ENCODE measurements at places on chromosomes 12 and 14.
A peak's percentile ranks its signal among the peaks of the same experiment; 100 is the strongest.

DNA sequence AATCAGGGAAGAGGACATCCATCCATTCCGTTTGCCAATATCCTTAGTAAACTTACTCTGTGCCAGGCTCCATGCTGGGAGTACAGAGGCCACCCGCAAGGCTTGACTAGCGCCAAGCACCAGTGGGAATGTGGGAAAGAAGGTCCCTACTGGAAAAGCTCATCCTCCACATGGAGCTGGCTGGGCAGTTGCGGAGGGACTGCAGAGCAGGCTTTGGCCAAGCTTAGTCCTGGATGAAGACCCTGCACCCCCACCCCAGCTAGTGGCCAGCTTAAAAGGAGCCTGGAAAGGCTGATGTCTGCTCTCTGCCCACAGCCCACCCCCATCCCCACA is 22.4 kb upstream of the EIF2B2 start:
- DNase-seq, result no peak

GRCh38 chr14:102497998-102498677 is 11.4 kb downstream of the ANKRD9 start:
- no peak for DNase-seq

- DNase-seq, result no peak
Measured at GRCh38 chr14:88995437-88996198, 171.2 kb downstream of the TTC8 start.

DNA sequence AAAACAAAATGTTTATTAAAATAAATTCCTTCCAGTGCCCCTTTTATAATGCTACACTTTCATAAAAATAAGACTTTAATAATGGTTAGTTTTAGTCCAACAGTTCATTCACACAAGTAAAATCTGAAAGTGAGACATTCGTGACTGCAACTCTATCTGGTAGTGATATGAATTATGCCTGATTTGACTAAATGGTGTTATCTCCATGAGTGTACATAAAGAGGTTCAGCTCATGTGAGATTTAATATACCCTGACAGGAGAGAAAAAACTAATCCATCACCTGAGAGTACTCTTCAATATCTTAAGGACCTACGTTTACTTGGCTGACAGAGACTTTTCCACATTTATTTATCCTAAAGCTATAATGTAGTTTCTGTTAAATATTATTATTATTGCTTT is 34.0 kb downstream of the ERO1A start:
- DNase-seq, result no peak

GRCh38 chr14:38257507-38257906 is 1.6 kb upstream of the CLEC14A start:
- DNase-seq, result no peak

GRCh38 chr12:77352946-77353345 is 287.6 kb upstream of the E2F7 start:
- DNase-seq, result no peak

- no peak for DNase-seq
Measured at GRCh38 chr12:66109056-66109455, 21.5 kb downstream of the LLPH start.

DNA sequence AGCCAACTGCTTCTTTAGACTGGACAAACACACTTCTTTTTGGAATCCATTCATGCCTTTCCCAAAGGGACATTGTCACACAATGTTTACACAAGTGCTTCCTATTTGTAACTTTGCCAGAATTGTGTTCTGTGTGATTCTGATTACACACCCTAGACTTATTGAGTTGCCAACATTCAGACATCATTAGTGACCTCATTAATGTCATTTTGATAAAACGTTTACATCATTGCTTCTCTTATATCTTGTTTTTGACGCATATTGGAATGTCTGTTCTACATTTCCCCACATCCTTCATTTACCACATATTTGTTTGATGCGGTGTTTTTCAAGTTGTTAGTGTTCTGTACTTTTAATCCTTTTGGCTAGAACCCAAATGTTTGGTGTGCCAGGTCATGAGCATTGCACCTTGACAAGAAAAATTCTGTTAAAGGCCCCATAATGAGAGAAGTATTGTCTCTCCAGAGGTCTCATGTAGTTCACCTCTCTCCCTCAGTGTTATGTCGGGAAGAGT is 305.5 kb downstream of the AEBP2 start:
- no peak for DNase-seq

- no peak for DNase-seq
Measured at GRCh38 chr12:56596815-56597214, 33.3 kb downstream of the BAZ2A start.

DNA sequence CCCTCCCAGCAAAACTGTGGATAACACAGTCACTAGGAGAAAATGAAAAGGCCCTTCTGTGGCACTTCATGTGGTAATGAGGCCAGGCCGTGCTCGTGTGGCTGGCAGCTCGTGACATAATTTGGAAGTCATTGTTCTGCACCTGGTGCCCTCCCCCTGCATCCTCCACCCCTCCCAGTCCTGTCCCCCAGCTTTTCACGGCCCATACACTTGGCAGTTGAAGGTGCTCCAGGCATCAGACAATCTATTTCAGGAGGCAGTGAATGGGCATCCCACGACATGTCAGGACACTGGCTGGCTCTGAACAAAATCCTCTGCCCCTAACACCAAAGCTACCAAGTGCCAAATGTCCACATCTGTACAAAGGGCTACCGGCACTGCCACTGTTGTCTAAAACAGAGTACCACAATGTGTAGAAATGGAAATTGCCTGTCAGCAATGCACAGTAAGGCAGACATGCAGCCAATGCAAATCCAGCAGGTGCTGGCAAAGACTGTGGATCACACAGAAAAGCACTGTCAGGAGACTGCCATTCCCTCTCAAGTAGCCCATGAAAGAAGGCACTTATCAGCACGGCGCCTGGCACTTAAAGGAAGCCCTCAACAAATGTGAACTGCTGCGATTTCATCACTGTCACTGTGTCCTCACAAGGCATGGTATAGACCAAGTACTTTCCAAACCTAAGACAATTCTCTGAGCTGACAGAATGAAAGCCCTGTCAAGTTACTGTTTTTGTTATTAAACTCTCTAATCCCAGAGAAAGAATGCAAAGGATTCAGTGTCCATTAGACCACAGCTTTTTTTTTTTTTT is 39.1 kb downstream of the CORO1C start:
- no peak for DNase-seq

GRCh38 chr14:55671641-55672040 is 91.6 kb downstream of the KTN1 start:
- no peak for DNase-seq

GRCh38 chr12:105099356-105099755 is 8.2 kb upstream of the WASHC4 start:
- DNase-seq, result no peak

- no peak for DNase-seq
Measured at GRCh38 chr14:55440385-55440784, at the start of gene TBPL2. Gene TBPL2 (minus strand): TSS chr14:55440616. CDS start chr14:55440449, 167 bp downstream.

DNA sequence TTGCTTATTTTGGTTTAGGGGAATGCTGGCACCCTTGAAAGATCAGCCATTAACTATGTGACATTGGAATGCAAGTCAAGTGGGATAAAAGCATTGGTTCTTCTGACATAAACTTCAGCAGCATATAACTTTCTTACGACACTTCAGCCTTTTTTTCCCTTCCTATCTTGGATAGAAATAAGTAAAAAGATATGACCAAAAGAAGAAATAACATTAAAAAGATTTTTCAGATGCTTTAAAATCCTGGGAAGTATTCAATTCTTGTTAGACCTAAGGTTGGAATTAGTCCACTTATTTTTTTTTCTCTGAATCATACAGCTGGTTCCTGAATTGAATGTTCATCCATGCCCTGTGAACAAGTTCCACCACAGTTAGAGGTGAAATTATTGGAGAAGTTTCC is 85.6 kb upstream of the TSPAN8 start:
- DNase-seq, result no peak

- DNase-seq, result no peak
Measured at GRCh38 chr12:55624056-55624455, 12.6 kb upstream of the OR10P1 start.

GRCh38 chr12:79329933-79330332 is 360.8 kb downstream of the PAWR start:
- DNase-seq, result no peak

DNA sequence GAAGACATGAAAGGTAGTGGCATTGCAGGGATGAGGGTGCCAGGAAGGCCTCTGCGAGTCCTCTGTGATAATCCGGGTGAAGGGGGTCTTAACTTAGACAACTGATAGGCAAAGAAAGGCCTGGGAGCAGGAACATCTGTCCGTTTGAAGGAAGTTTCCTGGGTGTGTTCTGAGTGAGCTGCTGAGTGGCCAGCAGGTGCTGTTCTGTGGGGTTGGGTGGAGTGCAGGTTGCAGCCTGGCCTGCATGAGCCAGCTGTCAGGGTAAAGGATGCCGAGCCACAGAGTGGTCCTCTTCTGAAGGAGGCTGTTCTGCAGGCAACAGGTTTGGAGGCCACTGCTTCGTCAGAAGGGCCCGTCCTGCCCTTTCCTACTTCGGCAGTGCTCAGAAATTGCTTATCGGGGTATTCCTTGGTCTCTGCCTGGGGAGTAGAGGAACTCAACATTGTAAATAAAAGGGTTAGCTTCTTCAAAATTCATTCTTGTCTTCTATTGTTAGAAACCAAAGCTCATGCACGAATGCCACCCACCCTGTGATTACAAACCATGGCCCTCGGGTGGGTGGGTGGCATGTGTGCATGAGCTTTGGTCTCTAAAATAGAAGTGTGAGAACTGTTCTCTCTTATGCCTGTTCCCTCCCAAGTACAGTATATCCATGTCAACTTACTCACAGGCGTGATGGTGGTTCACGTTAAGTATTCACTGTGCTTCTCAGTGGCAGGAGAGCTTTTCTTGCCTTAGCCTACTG is 118.9 kb downstream of the CHST11 start:
- no peak for DNase-seq

- no peak for DNase-seq
Measured at GRCh38 chr12:62106547-62107185, 153.5 kb upstream of the USP15 start.

- no peak for DNase-seq
Measured at GRCh38 chr12:65609359-65609771, 214.9 kb upstream of the HMGA2 start.

GRCh38 chr12:68240079-68240478 is 13.3 kb downstream of the IL22 start:
- DNase-seq, result no peak

- DNase-seq, result no peak
Measured at GRCh38 chr12:851913-852312, 97.6 kb downstream of the RAD52 start.

DNA sequence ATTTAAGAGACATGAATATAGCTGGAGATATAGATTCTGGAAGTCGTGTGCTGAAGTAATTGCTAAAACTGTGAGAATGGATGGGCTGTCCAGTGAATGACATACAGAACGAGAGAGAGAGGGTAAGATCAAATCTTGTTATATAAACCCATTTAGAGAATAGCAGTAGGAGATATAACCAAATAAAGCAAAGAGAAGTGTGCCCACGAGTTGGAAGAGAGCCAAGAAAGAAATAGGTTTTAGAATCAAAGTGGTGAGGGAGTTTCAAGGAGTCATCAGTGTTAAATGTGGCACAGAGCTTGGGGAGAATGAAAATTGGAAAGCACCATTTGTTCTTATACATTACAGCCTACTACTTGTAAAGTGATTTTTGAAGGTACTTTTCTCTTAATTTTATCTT is 19.2 kb downstream of the TOGARAM1 start:
- DNase-seq, result no peak

DNA sequence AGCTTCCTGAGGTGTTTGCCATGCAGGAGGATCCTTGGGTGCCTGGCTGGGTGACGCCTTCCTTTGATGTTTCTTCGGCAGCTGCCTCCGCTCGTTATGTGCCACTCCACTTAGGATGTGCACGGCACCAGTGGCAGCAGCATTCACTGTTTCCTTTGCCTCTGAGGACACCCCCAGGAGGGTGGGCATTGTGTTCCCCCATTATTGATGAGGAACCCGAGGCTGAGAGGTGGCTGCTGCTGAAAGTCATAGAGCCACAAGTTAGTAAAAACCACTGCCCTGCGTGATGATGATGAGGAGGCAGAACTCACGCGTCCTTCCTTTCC is 41.2 kb downstream of the EP400 start:
- DNase-seq, result no peak

GRCh38 chr14:65320661-65321308 is 91.7 kb upstream of the FUT8 start:
- DNase-seq, result no peak

GRCh38 chr12:41514021-41514777 is 326.1 kb downstream of the PDZRN4 start:
- DNase-seq, result no peak

DNA sequence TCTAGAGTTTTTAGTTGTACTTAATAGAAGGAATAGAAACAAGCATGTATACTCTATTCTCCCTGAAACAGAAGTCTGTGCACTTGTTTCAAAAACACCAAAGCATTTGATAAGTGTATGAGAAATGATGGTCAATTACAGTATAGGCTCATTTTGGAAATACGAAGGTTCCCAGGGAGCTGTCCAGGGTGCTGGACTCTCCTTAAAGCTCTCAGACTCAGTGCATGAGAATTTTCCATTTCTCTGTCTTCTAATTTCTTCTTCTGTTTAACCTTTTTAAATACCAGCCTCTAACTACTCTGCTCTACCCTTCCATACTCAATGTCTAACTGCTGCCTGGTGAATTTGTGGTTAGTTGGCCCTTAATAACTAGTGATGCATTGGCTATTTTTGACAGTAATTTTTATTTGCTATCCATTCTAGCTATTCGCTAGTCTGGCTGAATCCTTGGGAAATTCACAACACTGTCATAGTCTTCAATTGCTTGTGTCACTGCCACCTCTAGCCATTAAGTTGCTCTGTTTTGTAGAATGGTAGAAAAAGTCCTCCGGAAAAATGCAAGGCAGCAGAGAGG is 229.2 kb downstream of the NRXN3 start:
- no peak for DNase-seq

- no peak for DNase-seq
Measured at GRCh38 chr12:127588249-127588648, 678.7 kb upstream of the TMEM132C start.

DNA sequence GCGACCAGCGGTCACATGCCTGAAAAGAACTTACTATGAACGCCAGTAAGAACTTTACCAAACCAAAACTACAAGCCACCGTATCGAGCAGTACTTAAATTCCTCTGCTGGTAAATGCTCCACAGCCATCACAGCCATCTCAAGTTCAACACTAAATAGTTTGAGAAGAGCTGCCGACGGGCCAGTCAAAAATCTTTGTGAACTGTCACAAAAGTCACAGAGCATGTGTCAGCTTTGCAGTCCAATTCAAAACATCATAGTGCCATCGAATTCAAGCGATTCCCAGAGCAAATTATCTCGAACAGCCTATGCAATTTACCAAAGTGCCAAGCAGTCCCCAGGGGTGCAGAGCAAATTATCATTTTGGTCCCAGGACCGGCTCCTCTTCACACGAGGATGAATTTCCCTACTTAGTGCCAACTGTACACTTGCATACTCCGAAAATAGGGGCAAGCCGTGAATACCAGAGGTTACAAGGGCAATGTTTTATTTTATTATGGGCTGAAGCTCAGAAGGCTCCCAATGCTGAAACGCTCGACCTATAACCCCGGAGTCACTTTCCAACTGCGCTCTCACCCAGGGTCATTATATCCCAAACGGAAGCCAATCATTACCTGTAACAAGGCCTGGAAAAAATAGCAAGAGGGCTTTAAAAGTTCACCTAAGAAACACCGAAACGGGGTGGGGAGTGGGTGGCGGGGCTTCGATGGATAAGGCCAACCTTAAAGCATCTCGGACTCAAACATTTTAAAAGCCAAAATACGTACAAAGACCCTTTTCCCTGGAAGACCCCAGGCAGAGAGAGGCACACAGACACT is 1.1 kb downstream of the LRP6 start:
- DNase-seq, result no peak

GRCh38 chr12:20463913-20464524 is 95.7 kb downstream of the PDE3A start:
- DNase-seq, result no peak

- DNase-seq, result peak; percentile 56
Measured at GRCh38 chr12:104456417-104456949, at the start of gene CHST11. Gene CHST11 (plus strand): TSS chr12:104456948.

Data from effector CD4-positive, alpha-beta T cell (primary cell).